NCI-H1105 treated with DMSO at 0.1 percent for 48 hours (cell line): ENCODE measurements at places on chromosomes 13 and 19.

DNA sequence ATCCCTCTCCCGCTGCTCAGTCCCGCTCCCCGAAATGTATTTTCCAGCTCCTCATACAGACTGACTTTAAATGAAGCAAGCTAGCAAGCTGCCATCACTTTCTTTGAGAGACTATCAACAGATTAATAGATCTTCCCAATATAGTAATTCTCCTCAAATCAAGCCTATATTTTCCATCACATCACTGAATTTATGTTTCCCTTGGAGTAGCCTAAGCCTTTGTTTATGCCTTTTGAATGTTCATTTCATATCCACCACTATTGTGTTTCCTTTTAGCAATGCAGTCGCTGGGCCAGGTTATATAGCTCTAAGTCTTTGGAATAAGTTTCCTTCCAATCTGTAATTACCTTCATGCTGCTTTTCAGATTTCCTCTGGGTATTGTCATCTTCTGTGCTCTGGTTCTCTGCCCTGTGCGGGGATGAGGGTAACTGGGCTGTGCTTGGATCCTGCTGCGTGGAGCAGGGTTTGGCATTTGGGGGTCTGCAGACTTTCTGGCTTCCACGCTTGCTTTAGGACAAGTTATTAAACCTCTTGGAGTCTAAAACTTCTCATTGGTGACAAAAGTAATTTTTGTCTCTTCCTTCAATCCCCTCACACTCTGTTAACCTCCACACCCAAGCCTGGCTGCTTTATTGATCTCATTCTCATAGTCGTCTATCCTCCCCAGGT, 256.9 kb downstream of the DLEU7 start:
- DNase-seq, result no peak

- peak; percentile 28 for DNase-seq
Observed at GRCh38 chr13:59444210-59444857, 719.4 kb downstream of the DIAPH3 start.

DNA sequence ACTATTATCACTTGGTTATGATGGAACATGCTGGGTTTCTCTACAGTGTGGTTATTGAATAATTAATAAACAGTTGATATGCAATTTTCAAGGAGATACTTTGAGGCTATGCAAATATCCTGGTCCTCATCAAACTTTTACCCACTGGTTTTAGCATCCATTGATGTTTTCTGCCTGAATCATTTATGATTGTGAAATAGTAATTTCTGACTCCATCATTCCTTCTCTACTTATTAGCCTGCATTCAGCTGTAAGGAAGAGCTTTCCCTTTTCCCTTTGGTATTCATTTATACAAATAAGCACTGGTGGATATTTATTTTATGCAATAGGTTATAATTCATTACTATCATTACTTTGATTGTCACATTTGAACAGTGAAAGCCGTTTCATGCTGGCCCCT, 13.9 kb upstream of the DNAJC15 start:
- no peak for DNase-seq

DNA sequence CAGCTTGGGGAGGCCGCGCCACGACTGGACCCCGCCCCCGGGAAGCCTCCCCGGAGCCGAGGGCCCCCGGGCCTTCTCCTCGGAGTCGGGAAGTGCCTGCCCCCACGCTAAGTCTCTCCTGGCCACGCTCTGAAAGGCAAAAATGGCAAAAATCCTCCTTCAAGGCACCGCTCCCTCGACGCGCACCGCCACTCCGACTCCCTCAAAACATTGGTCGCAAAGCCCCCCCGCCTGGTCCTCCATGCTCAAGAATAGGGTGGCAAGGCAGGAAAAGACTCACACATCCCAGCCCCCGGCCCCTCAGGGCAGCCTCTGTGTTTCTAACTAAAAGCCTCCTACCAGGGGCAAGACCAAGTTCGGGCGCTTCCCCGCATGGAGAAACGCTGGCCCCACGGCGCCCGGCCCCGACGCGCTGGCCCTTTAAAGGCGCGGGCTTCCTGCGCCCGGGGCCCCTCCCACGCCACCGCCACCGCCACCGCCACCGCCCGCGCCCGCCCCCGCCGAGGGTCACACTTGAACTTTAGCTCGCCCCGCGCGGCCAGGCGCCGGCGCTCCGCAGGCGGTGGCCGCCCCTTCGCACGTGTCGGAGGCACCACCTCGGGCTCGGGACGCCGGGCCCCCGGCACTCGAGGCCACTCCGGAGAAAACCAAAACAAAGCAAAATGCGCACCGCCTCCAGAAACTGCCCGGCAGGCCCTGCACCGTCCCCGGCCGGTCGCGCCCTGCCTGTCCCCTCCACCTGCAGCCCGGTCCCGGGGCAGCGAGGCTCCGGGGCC, 1.9 kb downstream of the FOXO1 start:
- no peak for DNase-seq

GRCh38 chr13:40680659-40681323, 14.3 kb upstream of the FOXO1 start:
- DNase-seq, result no peak

DNA sequence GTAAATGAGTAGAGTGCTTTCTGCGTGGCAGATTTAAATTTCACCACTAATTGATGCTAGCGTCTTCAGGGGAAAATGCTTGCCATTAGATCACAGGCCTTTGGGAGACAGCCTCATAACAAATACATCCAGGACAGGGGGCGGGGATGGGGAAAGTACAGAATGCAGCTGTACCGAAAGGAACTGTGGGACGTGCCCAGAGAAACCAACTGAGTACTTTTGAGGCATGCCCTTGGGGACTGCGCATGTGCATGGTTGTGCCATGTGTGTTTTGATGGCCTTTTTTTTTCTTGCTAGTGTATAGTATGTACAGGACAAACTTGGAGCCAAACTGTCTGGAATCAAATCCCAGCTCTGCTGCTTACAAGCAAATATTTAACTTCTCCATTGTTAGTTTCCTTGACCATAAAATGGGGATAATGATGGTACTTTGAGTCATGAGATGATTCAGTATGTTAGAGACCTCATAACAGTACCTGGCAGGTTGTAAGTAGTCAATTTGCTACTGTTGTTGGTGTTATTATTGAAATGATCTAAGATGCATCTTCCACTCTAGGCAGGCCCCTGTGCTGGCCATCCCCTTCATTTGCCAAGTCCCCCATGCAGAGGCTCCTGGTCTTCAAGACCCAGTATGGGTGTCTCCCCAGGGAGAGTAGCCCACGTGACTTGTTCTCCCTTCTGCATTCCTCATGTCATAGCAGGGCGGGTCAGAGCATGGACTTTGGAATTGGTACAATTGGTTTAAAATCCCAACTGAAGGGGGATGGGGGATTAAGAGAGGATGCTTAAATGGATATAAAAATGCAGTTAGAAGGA, 68.3 kb upstream of the NPAS1 start:
- DNase-seq, result no peak

DNA sequence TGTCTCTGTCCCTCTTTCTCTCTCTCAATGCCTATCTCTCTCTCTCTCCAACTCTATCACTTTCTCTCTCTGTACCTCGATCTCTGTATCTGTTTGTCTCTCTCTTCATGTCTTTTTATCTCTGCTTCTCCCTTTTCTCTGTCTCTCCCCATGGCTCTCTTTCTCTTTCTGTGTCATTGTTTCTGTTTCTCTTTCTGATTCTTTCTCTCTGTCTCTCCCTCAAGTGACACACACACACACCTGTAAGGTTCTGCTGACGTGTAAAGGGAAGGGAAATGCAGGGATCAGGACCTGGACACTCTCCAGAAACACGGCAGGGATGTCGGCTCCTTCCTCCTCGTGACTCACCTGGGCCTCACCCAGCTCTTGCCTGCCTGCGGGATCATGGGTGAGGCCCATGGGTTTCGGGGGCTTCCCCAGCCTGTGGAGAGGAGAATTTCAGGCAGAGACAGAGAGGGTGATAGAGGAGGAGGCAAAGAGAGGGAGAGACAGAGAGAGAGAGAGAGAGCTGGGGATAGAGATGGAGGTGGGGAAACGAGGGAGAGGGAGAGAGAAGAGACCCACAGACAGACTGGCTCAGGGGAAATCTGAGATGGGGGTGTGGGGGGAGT, 5.4 kb upstream of the PLAUR start:
- DNase-seq, result no peak

- no peak for DNase-seq
Observed at GRCh38 chr13:41007744-41008128, 11.4 kb downstream of the ELF1 start.

DNA sequence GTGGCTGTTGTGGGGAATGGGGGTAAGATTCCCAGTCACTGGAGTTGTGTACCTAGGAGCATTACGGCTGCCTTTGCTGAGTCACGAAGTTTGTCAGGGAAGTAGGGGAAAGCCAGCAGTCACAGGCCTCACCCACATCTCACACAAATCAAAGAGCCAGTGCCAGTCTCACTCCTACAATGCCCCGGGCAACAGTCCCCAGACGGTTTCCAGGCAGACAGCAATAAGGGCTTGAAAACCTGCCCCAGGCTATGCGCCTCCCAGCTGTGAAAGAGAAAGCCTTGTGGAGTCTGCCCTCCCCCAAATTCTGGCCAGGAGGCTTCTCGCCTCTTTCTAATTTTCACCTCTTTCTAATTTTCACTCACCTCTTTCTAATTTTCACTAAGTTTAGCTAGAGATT, 142.3 kb upstream of the EDNRB start:
- no peak for DNase-seq

DNA sequence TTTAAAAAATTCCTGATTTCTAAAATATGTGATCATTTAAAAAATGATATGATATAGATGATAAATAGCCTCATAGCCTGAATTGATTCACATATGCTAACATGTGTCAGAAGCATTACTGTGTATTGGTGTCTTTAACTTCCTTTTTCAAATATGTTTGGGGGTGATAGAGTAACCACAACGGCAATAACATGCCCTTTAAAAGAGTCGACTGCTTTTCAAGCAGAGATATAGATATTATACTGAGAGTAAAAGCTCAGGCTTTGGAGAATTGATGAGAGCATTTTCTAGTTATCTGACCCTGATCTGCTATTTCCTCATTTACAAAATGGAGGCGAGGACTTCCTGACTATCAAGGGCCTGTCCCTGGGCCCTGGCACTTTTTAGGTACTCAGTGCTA, 260.5 kb downstream of the DCT start:
- no peak for DNase-seq

- DNase-seq, result no peak
Observed at GRCh38 chr19:18085702-18086457, 854 bp downstream of the IL12RB1 start.

DNA sequence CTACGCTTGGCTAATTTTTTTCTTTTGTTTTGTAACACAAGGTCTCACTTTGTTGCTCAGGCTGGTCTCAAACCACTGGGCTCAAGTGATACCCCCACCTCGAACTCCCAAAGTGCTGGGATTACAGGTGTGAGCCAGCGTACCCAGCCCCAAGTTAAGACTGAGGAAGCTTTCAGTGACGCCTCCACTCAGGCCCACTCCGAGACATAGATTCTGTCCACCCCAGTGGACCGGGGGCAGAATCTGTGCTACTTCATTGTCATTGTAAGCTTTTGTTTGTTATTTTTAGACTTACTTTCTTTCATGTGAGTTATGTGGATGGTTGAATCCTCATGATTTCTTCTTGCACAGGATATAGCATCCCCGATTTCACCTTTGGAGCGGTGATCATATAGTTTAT, 156.9 kb upstream of the TSHZ3 start:
- no peak for DNase-seq

DNA sequence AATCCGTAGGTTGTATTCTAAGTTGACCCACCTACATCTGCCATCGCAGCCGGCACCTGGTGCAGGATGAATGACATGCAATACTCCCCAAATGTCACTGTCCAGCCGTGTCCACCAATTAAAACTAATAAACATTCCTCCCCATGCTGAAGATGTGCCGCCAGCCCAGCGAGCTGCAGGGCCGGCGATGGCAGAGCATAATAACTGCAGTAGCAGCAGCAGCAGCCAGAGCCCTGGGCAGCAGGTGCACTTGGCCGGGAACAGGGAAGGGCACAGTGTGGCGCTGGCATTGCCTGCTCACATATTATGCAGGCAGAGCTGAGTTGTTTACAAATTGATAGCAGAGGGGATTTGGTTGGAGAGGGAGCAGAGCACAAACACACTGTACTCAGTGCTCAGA, 754.9 kb downstream of the OLFM4 start:
- peak; percentile 78 for DNase-seq

DNA sequence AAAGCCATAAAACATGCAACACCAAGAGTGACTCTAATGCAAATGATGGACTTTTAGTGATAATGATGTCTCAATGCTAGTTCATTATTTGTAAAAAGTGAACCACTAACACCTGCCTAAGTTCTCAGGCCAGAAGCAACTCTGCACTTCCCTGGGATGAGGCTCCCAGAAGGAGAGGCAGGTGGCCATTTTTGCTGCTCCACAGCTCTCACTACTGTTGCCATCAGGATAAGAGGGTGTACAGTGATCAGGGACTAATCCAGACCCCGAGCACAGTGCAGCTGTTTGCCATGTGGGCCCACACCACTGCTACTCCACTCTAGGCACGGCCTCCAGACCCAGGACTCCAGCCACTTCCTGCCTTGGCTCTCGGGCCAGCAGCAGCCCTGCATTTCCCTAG, 828.3 kb upstream of the MIR17HG start:
- no peak for DNase-seq

DNA sequence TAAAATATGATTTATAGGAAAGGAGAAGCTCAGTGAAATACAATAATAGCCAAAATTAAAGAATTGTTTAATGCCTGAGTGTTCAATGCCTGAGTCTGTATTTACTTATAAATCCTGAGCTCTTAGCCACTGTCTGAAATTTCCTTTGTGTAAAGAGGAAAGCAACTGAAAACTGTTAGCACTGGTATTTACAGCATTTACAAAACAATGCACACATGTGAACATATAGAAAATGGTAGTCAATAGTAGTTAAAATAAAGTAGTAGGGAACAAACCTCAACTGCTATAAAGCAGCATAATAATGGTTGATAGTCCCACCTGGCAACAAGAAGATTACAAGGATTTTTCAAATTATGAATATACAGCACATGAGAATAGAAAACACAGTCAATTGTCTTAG, 1137.1 kb upstream of the ATXN8OS start:
- no peak for DNase-seq

DNA sequence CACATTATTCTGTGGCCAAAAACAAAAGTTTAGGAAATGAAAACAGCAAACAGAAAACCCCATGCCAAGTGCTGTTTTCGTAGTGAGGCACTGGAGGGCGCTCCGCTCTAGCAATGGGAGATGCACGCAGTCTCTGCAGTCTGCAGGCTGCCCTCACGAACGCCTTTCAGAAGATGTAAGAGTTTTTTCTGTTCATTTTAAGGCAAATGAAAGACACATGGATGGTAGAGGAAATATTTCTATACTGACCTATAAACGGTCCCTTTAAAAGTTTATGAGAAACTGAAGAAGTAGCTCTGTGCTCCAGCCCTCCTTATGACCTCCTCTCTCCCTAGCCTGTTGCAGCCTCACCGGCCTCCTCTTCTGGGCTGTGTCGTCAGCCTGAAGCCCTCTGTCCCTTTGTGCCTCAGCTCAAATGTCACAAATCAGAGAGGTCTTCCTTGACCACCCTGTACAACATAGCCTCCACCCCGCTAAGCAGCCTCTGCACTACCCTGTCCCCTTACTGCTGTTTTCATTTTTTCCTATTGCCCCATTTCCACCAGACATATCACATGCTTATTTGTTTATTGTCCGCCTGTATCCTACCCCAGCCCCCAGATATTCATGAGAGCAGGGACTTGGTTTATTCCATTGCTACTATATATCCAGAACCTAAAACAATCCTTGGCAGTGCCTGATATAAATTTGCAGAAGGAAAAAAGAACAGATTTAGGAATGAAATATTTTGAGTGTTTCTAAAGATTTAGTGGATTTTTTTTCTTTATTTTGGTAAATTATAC, 116.4 kb downstream of the TM9SF2 start:
- DNase-seq, result no peak
